ENCODE measurements at places on chromosomes 16 and 17.

GRCh38 chr17:47232465-47232864 lies 21.2 kb upstream of the ITGB3 start:
- DNase-seq = no peak

DNA sequence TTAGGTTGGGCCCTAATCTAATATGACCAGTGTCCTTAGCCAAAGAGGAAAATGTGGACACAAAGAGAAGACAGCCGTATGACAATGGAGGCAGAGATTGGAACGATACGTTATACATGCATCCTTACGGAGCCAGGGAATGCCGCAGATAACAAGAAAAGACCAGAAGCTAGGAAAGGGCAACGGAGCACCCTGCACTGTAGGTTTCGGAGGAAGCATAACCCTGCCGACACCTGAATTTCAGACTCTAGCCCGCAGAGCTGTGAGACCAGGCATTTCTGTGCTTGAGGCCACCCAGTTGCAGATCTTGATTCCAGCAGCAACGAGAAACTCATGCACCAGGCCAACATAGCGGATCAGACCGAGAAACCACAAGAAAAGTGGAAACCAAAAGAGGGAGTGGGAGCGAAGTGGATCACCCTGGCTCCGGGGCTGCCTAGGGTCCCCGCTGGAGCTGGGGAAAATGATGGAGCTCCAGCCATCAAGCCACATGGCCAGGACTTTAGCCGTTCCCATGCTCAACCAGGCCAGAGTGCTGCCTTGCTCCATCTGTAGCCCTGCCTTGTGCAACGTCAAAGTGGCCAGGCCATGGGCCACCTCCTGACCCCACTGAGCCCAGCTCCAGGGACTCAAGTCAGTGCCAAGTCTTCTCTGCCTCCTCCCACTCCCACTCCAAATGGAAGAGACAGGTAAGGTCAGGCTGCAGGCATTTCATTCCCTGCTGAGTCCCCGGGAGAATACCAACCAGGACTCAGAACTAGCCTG lies 51.7 kb upstream of the RPL38 start:
- DNase-seq = no peak

DNA sequence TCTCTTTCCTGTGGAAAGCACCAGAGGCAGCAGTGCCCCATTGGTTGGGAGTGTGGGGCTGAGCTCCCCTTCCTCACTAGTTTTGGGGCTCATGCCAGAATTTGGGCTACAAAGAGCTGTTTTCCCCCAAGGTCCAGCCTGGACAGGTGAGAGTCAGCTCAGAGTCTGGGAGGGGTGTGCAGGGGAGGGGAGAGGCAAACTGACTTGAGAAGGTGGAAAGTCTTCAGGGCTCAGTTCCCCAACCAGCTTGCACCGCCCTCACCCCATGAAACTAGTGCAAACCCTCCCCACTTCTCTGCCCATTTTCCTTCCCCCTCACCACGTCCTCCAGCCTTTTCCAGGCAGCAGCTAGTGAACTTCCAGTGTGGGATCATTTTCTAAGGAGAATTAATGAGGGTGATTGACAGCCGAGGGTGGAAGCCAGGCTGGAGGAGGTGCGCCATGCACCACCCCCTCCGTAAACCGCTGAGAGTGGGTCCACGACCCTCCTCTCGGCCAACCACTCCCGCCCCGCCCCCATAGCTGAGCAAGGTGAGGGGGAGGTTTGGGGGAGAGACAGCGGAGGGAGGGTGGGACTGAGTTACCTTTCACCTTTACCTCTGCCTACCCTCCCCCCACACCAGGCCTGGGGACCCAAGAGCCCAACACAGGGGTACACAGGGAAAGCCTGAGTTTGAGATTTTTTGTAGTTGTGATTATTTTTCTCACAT lies 6.2 kb upstream of the DLX4 start:
- DNase-seq = no peak

- no peak for DNase-seq
Observed at GRCh38 chr16:79393127-79393526, 207.4 kb downstream of the MAF start.

- DNase-seq = no peak
Observed at GRCh38 chr17:60327901-60328273, 64.0 kb downstream of the USP32 start.

DNA sequence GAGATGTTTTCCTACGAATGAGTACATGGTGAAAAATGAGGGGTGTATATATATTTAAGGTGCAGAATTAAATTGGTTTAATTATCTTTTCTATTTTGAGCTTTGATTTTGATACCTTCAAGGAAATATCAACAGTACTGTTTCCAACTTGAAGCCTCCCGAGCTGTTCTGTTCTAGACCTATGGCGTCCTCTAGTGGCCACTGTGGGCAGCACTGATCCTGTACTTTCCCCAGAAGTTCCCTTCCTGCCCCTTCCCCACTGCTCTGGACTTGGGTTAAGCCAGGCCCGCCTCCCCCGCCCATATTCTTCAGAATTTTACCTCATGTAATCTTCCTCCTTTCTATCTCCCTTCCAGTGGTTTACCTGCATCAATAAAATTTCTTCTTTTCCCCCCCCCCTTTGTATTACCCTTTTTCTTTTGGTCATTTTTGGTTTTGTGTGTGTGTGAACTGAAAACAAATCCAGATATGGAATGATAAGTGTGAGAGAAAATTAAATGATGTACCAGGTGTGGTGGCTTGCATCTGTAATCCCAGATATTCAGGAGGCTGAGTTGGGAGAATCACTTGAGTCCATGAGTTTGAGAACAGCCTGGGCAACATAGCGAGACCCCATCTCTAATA lies 1643.5 kb downstream of the TP53TG3F start:
- DNase-seq = no peak

- no peak for DNase-seq
Observed at GRCh38 chr16:58384437-58385055, 7.7 kb upstream of the GINS3 start.

GRCh38 chr17:4725646-4726310 lies 5.5 kb upstream of the MED11 start:
- DNase-seq = no peak

GRCh38 chr17:51128076-51128475 lies 7.4 kb upstream of the SPAG9 start:
- DNase-seq = no peak

- no peak for DNase-seq
Observed at GRCh38 chr16:81421536-81421935, 23.1 kb upstream of the CMIP start.

- DNase-seq = no peak
Observed at GRCh38 chr17:62673614-62674362, 46.3 kb downstream of the MRC2 start.

GRCh38 chr17:45748731-45749310 lies 35.3 kb upstream of the CRHR1 start:
- no peak for DNase-seq

GRCh38 chr16:89320782-89321501 lies 103.4 kb downstream of the ZNF778 start:
- DNase-seq = no peak

- no peak for DNase-seq
Observed at GRCh38 chr16:18003033-18003432, 333.5 kb downstream of the NPIPA8 start.

DNA sequence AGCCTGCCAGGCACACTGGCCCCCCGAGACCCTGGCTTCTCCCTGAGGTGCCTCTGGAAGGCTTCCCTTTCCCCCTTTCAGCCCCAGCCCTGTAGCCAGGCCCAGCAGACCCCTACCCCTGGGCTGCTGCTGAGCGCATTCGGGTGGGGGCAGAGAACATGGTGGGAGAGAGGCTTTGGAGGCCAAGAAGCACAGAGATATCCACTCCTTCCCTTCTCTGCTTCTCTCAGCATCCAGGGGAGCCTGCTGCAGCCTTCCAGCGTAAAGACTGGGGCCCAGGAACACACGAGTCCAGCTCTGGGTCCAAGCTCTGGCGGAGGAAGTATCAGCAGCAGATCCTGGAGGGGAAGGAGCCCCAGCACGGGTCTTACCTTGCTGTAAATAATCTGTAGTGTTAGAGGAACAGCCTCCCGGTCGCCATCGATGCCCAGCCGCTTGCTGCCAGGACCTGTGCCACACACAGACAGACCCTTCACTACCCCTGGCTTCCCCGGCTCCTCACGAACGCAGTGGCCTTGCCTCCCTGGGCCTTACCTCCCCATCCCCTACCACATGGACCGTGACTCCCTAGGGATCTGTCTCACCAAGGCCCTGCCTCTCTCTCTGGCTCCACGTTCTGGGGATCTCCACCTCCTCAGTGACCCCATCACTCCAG lies 17.0 kb upstream of the PIK3R6 start:
- DNase-seq = no peak

DNA sequence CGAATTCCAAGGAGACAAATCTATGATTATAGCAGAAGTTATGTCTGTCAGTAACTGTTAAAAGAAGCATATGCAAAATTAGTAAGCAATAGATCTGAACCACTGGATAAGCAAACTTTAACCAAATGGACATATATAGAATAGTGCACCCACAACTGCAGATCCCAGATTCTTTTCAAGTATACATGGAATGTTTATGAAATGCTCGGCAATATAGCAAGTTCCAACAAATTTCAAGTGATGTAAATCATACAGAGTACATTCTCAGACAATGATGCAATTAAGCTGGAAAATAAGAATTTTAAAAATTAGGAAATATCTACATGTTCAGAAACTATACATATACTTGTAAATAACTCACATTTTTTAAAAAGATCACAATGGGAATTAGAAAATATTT lies 8.4 kb upstream of the HELZ start:
- DNase-seq = no peak

DNA sequence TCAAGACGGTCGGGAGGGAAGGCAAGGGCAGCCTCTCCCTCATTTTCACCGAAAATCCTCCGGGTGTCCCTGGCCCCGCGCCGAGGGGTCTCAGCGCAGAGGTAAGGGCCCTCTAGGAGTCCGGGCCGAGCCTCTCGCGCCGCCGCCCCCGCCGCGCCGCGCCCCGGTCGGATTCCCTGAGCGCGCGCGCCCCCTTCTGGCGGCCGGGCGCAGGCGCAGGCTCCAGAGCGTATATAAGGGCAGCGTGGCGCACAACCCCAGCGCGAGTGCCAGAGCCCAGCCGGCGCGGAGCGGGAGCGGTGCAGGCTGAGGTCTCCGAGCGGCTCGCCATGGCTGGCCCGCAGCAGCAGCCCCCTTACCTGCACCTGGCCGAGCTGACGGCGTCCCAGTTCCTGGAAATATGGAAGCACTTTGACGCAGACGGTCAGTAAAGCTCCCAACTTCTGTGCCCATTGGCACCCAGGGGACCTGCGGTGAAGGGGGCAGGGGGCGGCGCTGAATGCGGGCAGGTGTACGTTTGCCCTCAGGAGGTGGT lies at the start of gene CALB2:
Gene CALB2, plus strand, starts transcription at position 260 of the 535 bp plus-strand sequence. Its CDS starts 70 bp downstream, at position 330.
- DNase-seq = peak; percentile 47

GRCh38 chr17:79626156-79626890 lies 15.5 kb upstream of the RBFOX3 start:
- peak; percentile 1 for DNase-seq

- no peak for DNase-seq
Observed at GRCh38 chr16:28882551-28883160, 4.4 kb downstream of the ATP2A1 start.

DNA sequence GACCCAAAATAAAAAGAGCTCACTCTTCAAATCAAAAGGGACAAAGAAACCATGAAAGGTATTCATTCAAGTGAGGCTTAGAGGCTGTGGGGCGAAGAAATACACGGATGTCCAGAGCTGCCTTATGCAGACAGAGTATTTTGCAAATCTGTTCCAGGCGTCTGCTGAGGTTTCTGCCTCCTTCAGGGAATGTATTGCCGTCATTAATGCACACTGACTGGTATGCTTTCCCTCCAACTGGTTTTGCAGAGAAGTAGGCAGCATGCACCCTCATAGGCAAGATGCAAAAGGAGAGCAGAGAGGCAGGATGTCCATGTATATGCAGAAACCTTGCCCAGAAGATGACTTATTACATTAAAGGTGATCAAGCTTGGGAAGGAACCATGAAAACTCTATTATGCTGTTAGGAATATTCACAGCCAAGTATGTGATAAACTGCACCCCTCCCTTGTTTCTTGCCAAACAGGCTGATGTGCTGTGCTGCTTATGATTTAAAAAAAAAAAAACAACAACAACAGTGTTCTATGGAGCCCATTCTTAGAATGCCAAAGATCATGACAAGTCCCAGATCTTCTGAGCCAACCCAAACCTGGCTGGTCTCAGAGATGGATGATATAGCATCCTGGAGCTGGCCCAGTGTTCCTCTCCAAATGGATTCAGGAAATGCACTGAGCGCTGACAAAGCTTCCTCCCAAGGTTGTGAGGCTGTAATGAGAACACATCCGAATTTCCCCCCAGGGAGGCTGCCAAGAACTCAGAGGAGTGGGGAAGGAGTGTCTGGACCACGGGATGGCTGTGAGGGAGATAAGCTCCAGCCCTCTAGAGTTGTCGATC lies 77.6 kb upstream of the HLF start:
- no peak for DNase-seq

- DNase-seq = no peak
Observed at GRCh38 chr17:61863801-61864126, 436 bp upstream of the BRIP1 start.

DNA sequence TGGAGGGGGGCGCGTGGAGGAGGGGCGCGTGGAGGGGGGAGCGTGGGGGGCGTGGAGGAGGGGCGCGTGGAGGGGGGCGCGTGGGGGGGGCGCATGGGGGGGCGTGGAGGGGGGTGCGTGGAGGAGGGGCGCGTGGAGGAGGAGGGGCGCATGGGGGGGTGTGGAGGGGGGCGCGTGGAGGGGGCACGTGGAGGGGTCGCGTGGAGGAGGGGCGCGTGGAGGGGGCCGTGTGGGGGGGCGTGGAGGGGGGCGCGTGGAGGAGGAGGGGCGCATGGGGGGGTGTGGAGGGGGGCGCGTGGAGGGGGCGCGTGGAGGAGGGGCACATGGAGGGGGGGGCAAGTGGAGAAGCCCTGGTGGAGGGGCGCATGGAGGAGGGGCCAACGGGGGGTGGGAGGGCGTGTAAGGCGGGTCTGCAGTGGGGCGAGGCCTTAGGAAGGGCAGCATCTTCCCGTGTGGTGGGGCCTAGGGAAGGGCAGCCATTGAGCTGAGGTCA lies 7.3 kb downstream of the MSLN start:
- no peak for DNase-seq

GRCh38 chr17:29378500-29378899 lies 11.7 kb upstream of the TAOK1 start:
- no peak for DNase-seq

DNA sequence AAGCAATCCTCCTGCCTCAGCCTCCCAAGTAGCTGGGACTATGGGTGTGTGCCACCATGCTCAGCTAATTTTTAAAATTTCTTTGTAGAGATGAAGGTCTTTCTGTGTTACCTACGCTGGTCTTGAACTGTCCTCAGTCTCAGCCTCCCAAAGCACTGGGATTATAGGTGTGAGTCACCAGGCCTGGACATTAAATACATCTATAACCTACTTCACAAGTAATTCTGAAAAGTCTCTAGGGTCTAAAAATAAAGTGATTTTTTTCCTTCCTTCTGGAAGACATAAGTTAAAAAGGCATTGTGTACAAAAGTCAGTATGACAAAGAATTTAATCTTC lies 118.3 kb downstream of the PARN start:
- no peak for DNase-seq
